SW480 (cell line): ENCODE measurements at places on chromosomes 12 and 14.

GRCh38 chr12:111178181-111179081 lies 190.5 kb downstream of the PHETA1 start:
- DNase-seq, result no peak

- no peak for DNase-seq
These were observed 161.4 kb upstream of the ABCD2 start for GRCh38 chr12:39780913-39781446.

DNA sequence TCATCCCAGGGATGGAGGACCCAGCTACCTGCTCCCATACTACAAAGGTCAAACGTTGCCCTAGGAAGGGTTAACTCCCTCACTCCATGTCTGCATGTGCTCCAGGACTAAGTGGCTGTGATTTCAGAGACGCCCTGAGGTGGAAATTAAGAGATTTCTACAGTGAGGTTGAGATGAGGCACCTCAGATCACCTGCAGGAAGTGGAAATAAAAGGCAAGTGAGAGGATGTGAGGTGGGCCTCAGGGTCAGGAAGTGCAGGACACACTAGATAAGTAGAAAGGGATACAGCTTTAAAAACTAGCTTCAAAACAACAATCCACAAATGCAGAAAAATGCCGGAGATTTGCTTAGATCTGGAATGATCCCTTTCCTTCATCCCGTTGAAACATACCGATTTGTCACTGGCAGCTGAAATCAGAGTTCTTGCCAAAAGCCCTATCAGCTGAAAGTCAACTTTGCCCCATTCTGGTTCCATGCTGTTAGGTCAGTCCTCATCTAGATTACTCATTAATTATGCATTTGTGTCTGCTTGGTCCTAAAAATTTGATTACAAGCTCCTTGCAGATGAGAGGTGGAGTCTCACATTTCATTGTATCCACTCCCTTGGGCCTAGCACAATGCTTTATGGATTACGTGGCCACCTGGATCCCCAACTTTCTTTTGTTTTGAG lies 6.6 kb downstream of the PLBD1 start:
- no peak for DNase-seq

DNA sequence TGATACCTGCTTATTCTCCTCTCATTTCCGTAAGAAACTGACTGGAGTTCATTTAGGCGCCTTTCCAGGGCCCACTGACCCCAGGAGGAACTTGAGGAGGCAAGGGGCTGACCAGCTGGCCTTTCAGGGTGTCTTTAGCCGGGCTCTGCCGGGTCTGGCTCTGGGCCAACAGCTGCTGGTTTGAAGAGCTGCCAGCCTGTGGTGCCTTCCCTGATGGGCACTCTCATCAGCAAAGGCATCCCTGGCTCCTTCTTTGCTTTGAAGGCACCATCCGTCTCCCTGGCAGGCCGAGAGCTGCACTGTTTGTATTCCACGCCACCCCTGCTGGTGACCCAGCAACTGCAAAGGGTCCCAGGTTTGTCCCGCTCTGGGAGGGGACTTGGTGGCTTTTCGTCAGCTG lies 42.0 kb downstream of the IQSEC3 start:
- DNase-seq, result no peak

DNA sequence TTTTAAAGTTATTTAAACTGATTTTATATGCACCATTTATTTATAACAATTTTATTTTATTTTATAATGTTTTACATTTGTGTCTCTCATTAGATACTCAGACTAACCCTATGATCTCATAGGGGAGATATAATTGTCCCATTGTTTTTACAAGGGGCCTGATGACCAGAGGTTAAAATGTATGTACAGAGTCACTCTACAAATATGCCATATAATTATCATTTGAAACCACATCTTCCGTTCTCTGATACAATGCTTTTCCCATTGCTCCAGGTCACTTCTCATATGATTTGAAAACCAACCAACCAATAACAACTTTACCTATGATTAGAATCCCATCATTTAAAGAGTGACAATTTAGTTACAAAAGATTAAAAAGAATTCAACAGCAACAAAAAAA lies 137.8 kb downstream of the GPHN start:
- DNase-seq, result peak; percentile 81

DNA sequence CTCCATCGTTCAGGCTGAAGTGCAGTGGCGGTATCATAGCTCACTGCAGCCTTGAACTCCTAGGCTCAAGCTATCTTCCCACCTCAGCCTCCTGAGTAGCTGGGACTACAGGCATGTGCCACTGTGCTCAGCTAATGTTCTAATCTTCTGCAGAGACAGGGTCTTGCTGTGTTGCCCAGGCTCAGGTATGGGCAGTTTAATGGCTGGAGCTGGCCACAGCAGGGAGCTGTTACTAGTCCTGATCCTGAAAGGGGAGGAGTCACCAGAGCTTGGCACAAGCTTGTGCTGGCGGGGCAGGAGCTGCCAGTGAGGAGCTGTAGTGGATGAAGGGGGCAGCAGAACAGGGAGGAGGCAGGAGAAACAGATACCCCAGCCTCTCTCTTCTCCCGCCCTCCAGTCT lies 10.6 kb downstream of the TMEM120B start:
- no peak for DNase-seq

DNA sequence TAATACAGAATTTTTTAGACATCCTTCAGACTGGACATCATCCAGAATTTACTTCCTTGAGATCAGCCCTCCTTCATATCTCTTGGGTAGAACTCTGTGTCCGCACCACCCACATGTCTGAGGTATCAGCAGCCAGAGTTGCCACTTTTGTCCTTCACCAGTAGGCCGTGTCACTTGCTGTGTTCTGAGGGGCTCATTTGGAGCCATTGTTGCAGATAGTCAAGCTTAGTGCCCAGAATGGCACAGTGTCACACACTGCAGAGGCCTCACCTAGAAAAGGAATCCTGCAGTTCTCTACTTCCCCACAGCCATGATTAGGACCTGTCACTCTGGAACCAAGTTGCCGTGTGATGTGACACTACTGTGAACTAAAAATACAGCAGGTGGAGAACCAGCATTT lies 36.9 kb upstream of the KCNK13 start:
- DNase-seq, result no peak

- DNase-seq, result no peak
These were observed 903.6 kb upstream of the TMEM132C start for GRCh38 chr12:127363392-127363791.

- DNase-seq, result no peak
These were observed 140.0 kb downstream of the DPF3 start for GRCh38 chr14:72753879-72754400.

- DNase-seq, result no peak
These were observed 37.7 kb downstream of the TAOK3 start for GRCh38 chr12:118334939-118335567.

DNA sequence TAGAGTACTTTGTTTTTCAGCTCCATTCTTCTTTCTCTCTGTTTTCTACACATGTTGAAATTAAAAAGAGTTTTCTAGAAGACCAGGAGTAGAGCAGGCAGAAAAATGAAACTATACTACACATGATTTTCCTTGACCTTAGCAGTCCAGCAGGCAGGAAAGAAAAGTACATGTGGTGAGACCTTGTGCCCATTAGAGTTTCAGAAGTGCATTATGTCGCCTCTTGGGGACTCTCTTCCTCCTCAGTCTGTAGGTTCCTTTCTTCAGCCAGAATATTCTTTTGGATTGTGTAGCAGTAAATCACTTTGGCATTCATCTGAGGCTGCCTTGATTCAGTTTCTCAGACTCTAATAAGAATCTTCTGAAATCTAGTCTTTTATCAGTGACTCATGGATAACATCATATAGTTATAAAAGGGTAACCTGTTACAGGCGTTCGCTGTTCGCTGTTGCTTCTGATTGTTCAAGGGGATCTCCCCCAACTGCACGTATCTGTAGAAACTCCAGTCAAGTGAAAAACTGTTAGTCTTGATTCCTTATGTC lies 161.8 kb downstream of the ANO4 start:
- no peak for DNase-seq

- DNase-seq, result peak; percentile 40
These were observed 475.6 kb downstream of the PDZRN4 start for GRCh38 chr12:41663598-41664265.

GRCh38 chr12:8860165-8860961 lies 37.9 kb downstream of the A2ML1 start:
- peak; percentile 46 for DNase-seq

DNA sequence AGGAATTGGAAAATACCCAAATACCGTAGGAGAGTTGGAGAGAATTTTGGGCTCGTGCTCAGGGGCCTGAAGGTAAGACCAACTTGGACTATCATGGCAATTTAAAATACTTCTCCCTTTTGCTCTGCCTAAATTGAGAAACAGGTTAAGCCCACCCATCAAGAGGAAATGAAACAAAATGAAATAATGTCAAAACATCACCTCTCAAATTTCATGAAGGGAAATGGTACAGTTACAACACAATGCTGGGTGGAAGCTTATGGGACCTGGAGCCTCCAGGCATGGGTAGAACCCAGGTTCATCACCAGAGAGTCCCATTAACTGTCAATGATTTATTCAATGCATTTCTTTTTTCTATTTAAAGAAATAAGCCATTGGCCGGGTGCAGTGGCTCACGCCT lies 33.7 kb downstream of the FOS start:
- DNase-seq, result no peak

- peak; percentile 16 for DNase-seq
These were observed 55.1 kb downstream of the MED13L start for GRCh38 chr12:116222358-116222757.

GRCh38 chr14:100775831-100776591 lies 49.3 kb downstream of the DLK1 start:
- DNase-seq, result no peak

GRCh38 chr14:51335961-51336723 lies 96.1 kb downstream of the TMX1 start:
- DNase-seq, result no peak

DNA sequence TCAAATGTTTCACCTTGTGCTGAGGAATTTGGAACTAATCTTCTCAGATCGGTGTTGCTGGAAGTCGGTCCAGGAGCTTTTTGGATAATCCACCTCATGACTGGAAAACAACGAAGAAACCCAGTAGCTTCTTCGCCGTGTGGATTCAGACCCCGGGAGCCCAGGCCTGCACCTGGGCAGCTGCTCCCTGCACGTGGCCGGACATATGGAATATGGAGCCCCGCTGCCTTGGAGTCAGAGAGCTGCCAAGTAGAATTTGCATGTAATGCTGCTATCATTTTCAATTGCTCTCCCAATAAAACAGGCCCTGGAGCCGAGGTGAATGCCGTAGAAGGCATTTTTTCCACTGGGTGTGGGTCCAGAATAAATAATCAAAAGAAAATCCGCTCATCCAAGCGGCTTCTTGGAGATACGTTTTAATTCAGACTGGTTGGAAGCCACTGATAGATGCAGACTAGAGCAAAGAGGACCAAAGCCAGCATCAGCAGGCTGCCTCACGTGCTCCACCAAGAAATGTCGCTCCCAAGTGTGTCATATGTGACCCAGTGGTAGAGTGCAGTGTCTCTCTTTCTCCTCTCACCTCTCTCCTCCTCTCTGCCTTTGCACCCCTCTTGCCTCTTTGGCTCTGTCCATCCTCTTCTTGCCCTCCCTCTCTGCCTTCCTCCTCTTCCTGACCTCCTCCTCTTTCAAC lies 115.3 kb downstream of the ZNF664 start:
- DNase-seq, result no peak

DNA sequence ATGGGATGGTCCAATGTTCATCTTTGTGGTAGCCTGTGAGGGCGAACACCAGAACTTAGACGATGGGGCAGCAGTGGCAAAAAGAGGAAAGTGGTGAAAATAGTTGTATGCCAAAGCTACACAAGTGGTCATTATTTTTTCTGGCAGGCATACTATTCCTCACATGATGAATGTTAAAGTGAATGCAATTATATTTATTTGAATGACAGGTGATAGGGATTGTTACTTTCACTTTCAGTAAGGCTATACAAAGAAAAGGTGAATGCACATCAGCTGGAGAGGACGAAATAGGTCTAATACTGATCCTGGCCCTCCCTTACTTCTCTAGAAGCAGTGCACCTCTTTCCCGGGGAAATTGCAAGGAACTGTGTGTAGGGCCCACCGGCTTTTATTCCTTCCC lies 470.1 kb downstream of the TMTC2 start:
- no peak for DNase-seq

- DNase-seq, result no peak
These were observed 19.1 kb downstream of the SIX4 start for GRCh38 chr14:60705100-60705499.

DNA sequence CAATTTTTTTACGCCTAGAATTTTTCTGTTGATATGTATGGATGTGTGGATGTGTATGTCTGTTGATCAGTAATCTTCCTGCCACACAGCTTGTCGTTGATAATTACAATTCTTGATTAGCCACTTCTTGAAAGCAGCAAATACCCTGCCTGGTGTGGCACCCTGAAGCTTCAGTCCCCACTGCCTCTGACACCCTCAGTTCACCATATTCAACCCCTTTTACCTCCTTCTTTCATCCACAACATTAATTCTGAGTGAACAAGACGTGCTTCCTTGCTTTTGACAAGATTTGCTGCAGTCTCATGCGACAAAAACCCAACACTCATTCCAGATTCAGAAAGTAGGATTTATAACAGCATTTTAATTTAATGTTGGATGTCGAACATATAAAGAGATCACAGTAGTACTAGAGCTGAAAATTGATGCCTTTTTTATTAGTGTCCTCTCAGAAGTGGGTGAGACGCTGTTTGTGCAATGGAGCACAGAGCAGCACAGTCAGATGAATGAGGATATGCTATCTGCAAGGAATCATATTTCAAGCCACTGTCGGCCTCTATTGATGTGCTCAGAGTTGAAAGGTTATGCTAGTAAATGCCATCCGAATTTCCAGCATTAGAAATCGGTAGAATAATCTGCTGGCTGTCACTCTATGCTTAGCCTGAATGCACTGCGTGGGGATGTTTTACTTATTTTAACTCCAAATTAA lies 383.7 kb downstream of the EGLN3 start:
- DNase-seq, result peak; percentile 79

- no peak for DNase-seq
These were observed 786 bp downstream of the RHEBL1 start for GRCh38 chr12:49068879-49069506.

DNA sequence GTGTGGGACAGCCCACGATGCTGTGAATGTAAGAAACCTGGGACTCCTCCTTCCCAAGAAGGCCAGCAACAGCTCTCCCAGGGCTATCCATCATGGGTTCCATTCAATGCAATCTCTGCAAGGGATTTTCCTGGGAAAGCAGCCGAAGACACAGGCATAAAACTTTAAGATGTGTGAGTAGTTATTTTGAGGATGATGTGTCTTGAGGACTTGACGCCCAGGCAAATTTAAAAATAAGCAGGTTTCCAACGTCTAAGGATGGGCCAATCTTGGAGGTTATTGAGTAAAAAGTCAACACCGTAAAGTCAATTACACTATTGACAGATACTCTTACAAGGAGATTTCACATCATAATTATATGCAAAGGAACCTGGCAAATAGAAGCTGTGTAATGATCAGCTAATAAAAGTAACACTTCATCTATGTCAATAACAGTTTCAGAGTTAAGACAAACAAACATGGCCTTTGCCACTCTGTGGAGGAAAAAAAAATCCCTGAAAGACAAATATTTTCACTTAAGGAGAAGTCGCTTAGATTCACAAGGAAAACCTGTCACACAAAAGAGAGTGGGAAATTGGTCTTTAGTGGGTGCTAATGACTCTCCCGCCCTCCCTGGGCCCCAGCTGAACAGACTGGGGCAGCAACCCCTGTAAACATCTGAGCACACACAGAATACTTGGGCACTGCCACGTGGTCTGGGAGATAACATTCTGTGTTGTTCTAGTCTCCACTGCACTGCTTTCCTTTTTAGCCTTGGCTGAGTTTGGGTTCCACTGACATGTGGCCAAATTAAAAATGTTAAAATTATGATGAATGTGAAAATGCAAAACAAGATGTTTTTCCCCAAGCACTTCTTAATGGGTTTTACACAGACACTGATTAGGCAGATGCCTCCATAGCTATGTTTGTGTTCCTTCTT lies 240.9 kb downstream of the FOXN3 start:
- DNase-seq, result no peak

GRCh38 chr14:66473223-66473622 lies 12.9 kb upstream of the CCDC196 start:
- no peak for DNase-seq
